ENCODE measurements at places on chromosomes 7 and 10.

GRCh38 chr10:86863484-86863842, 94.0 kb downstream of the MMRN2 start:
- no peak for DNase-seq

DNA sequence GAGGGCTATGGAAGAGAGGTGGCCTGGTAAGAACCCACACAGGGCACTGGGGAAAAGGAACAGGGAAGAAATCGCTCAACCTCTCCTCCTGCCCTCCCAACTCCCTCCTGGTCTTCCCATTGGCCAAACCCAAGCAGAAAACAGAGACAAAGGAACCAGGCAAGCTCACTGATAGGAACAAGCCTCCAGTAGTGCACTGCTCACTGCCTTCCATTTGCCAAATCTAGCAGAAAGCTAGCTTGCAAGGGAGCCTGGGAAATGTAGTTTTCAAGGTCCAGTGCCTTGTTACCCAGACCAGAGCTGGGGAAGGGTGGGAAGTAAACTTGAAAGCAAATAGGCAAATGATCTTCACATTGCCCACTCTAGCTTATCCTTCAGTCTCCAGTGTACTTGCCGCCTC, 556.1 kb upstream of the AUTS2 start:
- no peak for DNase-seq

DNA sequence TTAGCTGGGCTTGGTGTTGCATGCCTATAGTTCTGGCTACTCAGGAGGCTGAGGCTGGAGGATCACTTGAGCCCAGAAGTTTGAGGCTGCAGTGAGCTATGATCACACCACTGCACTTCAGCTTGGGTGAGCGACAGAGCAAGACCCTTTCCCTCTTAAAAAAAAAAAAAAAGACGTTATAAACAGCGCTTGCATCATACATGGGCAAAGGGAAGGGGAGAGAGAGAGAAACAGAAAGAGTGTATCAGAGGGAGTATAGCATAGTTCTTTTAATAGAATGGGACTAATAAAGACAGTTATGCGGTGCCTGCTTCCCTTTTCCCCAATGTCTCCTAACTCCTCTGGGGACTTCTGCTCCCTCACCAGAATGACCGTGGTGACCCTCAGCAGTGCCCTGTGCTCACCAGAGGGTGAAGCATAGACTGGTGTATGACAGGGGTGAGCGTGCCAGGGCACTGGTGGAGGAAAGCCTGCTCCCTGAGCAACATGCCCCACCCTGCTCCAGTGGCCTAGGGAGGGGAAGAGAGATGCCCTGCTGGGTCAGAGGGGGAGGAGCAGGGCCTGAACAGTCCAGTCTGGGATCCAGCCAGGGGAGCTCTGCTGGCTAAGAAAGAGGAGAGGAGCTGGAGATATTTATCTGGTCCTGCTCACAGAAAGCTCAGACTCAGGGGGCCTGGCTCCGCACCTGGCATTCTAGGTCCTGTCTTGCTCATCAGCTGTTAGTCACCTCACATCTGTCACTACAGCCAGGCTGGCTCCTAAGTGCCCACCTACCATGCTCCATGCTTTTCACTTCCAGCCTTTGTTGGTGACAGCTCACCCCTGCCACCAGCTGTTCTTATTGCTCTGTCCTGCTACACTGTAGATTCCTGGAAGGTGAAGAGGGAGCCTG, 2.2 kb downstream of the PDZD7 start:
- DNase-seq: no peak

DNA sequence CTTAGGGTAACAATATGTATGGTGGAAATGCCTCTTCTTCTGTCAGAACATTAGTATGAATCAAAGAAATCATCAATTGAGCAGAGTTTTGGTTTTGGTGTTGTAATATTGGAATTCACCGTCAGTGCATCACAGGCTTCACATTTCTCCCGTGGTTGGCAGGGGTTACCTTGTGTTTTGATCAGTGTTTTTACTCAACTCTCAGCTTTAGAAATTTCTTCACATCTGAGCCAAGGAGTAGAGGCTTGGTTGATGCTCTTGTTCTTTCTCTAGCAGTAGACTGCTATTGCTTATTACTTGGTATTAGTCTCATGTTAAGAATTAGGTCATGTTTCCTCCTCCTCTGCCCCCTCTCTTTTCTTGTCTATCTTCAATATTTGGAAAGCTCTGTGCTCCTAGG, 188.8 kb upstream of the SMIM30 start:
- no peak for DNase-seq

DNA sequence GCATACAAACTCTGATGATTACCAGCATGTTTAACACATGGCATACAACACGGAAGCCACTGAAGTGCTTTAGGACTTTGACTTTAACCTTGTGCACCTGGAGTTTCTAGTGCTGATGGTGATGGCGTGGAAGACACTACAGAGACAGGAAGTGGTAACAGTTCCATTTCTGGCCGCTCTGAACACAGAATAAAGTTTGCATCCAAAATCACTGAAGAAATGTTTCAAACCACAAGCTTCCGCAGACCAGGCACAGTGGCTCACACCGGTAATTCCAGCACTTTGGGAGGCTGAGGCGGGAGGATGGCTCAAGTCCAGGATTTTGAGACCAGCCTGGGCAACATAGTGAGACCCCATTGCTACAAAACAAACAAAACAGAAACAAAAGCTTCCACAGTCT, 40.3 kb upstream of the TNPO3 start:
- no peak for DNase-seq

- peak; percentile 83 for DNase-seq
Measured at GRCh38 chr10:73495884-73496674, at the start of gene PPP3CB. Gene PPP3CB, minus strand, starts transcription at chr10:73496024. Its CDS starts 135 bp downstream, at chr10:73495889.

- DNase-seq: no peak
Measured at GRCh38 chr7:56174875-56175760, 58.9 kb upstream of the NUPR2 start.

- DNase-seq: no peak
Measured at GRCh38 chr10:78039743-78040142, 6.1 kb downstream of the RPS24 start.

- no peak for DNase-seq
Measured at GRCh38 chr7:45888185-45888992, at the start of gene IGFBP1. Gene IGFBP1, plus strand, starts transcription at chr7:45888488. Its CDS starts 165 bp downstream, at chr7:45888653.

- no peak for DNase-seq
Measured at GRCh38 chr7:147014286-147014955, 897.8 kb downstream of the CNTNAP2 start.

GRCh38 chr7:47685151-47685550, 103.2 kb upstream of the TNS3 start:
- DNase-seq: no peak

GRCh38 chr10:14433147-14433546, 102.4 kb upstream of the FRMD4A start:
- DNase-seq: no peak

GRCh38 chr10:117334066-117334465, 41.2 kb downstream of the PDZD8 start:
- no peak for DNase-seq

- no peak for DNase-seq
Measured at GRCh38 chr10:94287336-94287735, 75.4 kb downstream of the NOC3L start.

DNA sequence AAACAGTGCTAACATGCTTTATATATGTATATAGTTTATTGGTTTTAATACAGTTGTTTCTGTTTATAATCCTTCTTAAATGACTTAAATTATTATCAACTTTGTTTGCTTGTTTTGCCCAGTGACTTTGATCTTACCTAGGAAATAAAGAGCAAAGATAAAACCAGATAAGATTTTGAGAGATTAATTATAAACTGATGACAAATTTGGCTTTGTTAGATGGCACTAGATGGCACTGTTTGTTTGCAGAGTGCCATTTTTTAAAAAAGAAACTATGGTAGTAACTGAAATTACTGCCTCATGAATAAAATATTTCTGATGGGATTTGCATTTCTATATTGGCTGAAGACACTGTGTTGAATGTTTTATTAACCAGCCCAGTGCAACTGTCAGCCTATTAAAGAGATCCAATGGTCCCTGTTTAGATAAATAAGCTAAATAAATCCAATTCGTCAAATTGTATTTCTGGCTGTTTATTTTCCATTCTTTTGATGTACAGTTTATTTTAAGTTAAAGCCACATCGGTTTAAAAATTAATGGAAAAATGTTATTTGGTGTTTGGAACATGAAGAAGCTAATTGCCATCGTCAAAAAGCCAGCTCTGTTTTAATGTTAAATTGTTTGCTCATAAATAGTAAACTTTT, 28.7 kb downstream of the VTI1A start:
- DNase-seq: no peak

DNA sequence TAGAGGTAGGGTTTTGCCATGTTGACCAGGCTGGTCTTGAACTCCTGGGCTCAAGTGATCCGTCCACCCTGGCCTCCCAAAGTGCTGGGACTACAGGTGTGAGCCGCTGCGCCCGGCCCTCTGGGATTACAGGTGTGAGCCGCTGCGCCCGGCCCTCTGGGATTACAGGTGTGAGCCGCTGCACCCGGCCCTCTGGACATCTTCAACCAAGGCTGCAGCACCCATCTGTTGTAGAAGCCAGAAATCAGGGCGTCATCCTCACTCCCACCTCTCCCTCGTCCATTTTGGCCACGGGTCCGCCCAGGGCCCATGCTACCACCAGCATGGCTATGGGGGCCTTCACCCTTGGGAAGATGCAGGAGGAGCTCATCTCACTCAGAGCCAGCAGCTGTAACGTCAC, 38.5 kb upstream of the EBF3 start:
- DNase-seq: no peak
